ENCODE measurements at places on chromosomes 16 and 17. TPM values are rescaled to one million over a fixed set of nuclear protein-coding genes. Genes with fewer than 3 reads are reported as not detected.

DNA sequence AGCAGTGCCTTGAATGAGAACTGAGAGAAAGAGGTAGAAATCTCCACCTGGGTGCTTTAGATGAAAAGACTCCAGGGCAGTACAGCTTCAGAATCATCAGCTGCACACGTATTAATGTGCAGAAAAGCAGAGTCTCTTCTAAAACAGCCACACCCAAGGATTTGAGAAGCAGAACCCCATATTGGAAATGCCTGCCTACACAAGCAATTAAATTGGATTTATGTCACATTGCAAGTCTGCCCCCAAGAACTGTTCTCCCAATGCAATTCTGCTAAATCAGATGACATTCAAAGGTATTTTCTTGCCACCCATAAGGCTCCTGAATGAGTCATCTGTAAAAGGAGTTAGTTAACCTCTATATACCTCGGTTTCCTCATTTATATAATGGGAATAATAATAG, 326.0 kb upstream of the C16orf82 start:
- no peak for DNase-seq

GRCh38 chr17:6686026-6686425, 27.1 kb downstream of the SLC13A5 start:
- no peak for DNase-seq

GRCh38 chr16:16171332-16171919, 51.9 kb downstream of the ABCC6 start:
- DNase-seq, result no peak

DNA sequence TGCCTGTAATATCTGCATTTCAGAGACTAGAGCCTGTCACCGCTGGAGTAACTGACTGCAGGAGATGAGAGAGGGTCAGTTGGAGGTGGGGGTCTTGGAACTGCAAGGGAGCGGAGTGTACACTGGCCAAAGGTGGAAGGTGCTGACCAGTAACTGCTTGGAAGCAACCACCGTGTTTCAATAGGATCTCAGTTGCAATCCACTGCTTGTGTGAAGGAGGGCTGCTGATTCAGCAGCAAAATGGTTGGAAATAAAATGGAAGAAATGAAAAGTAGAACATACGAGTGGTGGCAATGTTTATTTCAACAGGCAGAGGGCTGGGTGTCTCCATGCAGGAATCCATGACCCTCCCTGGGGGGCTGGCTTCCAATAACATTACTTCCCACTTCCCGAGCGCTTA, 2.1 kb upstream of the JPH3 start:
- DNase-seq, result no peak

The AURKB gene
- total RNA-seq, result 16.6 TPM

The PLK1 gene
- total RNA-seq, result 10.9 TPM

GRCh38 chr16:10579965-10580882, at the start of gene EMP2:
TSS of gene EMP2 (minus strand) at chr16:10580598. CDS start at chr16:10547617, 32,981 bp downstream.
- DNase-seq, result peak; percentile 62

DNA sequence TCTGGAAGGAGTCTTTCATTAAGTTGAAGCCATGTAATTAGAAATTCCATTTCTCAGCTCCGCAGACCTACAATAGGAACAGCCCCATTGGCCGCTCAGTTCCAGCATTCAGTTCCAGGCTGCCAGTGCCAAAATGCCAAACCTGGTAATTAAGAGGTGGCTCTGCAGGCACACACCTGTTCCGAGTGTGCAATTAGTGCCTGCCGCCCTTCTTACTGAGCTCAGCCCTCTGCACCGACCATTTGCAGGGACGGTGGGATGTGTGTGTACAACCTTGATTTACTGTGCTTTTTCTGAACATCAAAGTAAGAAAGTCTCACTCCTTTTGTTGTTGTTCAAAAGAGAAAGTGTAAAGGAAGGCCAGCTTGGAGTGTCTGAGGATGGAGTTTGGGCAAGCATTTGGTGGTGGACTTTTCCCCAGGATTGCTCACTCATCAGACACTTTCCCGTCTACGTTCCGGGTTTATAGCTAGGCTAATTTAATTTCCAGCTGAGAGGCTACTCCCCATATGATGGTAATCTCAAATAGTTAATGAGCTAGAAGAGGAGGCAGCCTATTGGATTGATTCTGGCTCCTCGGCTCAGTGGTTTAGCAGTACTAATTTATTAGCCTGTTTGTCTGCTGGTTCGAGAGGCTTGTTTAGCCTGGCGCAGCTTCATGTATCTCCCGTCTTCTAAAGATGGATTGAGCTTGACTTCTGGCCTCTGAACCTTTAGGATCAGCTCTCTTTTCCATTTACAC, 20.0 kb downstream of the HS3ST3B1 start:
- no peak for DNase-seq

DNA sequence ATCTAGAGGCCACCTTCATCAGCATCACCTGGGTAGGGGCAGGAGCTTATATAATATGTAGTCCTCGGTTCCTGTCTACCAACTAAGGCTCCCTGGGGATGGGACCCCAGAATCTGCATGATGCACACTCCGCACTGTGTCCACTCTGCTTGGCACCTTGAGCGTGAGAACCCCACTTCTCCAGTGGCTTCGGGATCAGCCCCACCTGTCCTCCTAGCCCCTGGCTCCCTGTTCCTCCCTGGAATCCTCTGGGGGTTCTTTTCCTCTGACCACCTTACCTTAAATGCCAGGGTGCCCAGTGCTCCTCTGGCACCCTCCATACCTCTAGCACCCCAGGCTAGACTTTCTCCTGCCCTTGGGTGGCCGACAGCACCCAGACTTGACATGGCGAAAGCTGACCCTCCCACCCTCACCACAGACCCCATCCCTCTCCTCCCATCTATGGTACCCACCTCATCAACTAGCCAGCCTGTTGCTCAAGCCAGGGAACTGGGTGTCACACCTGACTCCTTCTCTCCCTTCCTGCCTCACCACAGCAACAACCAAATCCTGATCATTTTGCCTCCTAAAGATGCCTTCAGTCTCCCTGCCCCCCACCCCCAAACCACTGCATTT, 2.8 kb upstream of the NXPH3 start:
- DNase-seq, result no peak

The PRAC2 gene
- not detected for total RNA-seq

The NUP93 gene
- total RNA-seq, result 50.2 TPM

DNA sequence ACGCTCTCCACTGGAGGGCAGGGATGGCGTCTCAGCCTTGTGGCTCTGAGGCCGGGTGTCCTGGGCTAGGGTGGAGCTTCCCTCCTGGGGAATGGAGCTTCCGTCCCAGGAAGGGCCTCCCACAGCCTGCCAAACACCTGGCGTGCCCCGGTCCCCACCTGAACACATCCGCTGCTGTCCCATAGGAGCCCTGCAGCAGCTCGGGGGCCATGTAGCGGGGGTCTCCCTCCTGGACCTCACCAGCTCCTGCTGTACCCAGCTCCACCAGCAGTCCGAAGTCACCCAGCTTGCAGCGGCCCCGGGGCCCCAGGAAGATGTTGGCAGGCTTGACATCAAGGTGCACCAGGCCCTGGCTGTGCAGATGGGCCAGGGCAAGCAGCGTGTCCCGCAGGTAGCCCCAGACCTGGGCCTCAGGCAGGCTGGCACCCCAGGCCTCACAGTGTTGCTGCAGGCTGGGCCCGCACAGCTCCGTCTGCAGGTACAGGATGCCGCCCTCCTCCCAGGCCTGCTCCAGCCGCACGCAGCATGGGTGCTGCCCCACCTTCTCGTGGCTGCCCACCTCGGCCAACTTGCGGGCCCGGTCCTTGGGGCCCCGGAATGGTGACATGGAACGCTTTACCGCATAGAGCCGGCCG, 5.0 kb downstream of the PKMYT1 start:
- DNase-seq, result no peak

The THUMPD1 gene
- 68.1 TPM for total RNA-seq
